ENCODE measurements at places on chromosomes 5 and 9.

- DNase-seq = no peak
- H3K27ac ChIP-seq = no peak overlapping the region
- H3K4me3 ChIP-seq = no peak overlapping the region
These were observed 320.9 kb downstream of the NTRK2 start for GRCh38 chr9:84990416-84990815.

- no peak overlapping the region for H3K4me3 ChIP-seq
- no peaks in the 10 kb centered on the region for H3K36me3 ChIP-seq
- peaks cover 65% of the 10 kb centered on the region for H3K27me3 ChIP-seq
- H3K4me1 ChIP-seq = peaks cover 9% of the 10 kb centered on the region
- no peak overlapping the region for H3K27ac ChIP-seq
These were observed 9.2 kb upstream of the GPRIN1 start for GRCh38 chr5:176619203-176619568.

DNA sequence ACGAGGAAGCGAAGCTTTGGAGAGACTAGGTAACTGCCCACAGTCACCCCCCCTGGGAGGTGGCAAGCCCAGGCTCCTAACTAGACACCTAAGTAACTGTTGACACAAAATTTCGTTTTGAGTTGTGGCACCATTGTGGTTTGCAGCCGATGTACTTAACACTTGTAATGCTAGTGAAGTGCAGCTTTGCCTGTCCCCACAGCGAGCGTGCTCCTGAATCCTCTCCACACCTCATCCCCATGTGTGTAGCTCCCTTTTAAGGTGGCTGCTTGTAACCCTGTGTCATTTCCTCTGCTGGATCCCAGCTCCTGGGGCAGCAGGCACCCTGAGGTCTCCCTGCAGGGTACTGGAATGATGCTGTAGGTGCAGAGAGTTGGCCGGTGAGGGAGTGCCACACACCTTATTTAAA is 114.9 kb downstream of the TRIO start:
- H3K4me3 ChIP-seq = no peak overlapping the region
- no peak overlapping the region for H3K27ac ChIP-seq
- DNase-seq = no peak

- no peaks in the 10 kb centered on the region for H3K36me3 ChIP-seq
- peaks cover 10% of the 10 kb centered on the region for H3K27me3 ChIP-seq
- no peaks in the 10 kb centered on the region for H3K4me1 ChIP-seq
- no peak for DNase-seq
- H3K4me3 ChIP-seq = no peak overlapping the region
These were observed 54.7 kb upstream of the PRLR start for GRCh38 chr5:35285011-35285410.

- no peaks in the 10 kb centered on the region for H3K36me3 ChIP-seq
- no peak overlapping the region for H3K27ac ChIP-seq
- no peak overlapping the region for H3K4me3 ChIP-seq
- H3K27me3 ChIP-seq = no peaks in the 10 kb centered on the region
- H3K4me1 ChIP-seq = no peaks in the 10 kb centered on the region
- no peak for DNase-seq
These were observed 1711.9 kb upstream of the CDH9 start for GRCh38 chr5:28750251-28750650.

- H3K4me3 ChIP-seq = no peak overlapping the region
These were observed 75.4 kb upstream of the CDKN2B start for GRCh38 chr9:22084336-22085035.

DNA sequence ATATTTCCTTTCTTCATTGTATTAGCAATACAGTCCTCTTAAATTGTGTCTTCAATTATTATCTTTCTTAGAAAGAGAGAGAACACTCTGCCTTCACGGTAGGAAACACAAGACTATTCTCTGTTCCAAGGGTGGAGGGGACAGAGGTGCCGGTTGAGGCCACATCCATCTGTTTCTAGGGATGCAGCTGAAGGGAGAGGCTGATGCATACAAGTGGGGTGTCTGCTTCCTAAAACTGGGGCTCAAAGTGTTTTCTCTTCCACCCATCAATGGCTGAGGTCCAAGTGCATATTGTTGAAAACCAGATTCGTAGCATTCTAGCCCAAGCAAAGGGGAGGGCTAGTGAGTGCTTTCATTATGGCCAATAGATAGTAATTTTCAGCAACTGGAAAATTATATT is 9.5 kb downstream of the IRX2 start:
- no peak overlapping the region for H3K4me3 ChIP-seq
- H3K4me1 ChIP-seq = no peaks in the 10 kb centered on the region
- H3K27ac ChIP-seq = no peak overlapping the region
- H3K36me3 ChIP-seq = no peaks in the 10 kb centered on the region
- peaks cover 74% of the 10 kb centered on the region for H3K27me3 ChIP-seq

DNA sequence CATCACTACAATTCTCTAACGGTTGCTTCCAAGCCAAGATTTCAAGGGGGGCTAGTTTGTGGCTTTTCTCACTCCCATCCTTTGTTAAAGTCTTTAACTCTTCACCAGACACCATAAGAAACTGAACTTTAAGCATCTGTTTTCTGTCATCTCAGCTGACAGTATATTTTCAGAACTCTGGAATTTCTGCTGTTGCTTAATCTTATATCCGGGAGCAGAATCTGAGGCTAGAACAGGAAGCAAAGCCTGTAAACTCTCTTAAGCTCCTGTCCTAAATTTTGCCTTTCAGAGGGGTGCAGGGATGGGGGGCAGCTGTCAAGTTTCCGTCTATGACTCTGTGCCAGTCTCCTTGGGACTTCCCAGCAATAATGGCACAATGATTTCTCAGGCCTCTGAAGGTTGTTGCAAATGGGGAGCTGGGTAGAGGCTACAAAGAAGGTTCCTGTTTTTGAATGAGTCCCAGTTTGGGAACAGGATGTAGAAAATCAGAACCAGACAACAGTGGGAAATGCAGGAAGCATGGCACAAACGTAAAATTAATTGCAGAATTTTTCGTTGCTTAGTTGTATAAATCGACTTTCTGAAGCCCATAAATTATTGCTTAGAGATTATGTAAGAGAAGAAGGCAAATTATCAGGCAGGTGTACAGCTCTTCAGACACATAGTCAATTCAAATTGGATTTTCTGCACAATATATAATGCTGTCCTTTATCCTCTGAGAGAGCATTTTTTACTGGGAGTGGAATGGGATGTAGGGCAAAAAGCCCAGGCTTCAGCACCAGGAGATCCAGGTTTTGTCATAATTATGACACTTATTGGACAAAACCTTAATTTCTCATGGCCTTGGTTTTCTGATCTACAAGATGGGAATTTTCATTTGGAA is 430.9 kb downstream of the DMAC1 start:
- peaks cover 4% of the 10 kb centered on the region for H3K27me3 ChIP-seq
- no peak for DNase-seq
- H3K4me3 ChIP-seq = no peak overlapping the region
- H3K36me3 ChIP-seq = no peaks in the 10 kb centered on the region

GRCh38 chr9:133403766-133404453 is 13.9 kb downstream of the REXO4 start:
- H3K27ac ChIP-seq = no peak overlapping the region
- H3K27me3 ChIP-seq = no peaks in the 10 kb centered on the region
- no peak overlapping the region for H3K4me3 ChIP-seq
- H3K36me3 ChIP-seq = peaks cover 18% of the 10 kb centered on the region

DNA sequence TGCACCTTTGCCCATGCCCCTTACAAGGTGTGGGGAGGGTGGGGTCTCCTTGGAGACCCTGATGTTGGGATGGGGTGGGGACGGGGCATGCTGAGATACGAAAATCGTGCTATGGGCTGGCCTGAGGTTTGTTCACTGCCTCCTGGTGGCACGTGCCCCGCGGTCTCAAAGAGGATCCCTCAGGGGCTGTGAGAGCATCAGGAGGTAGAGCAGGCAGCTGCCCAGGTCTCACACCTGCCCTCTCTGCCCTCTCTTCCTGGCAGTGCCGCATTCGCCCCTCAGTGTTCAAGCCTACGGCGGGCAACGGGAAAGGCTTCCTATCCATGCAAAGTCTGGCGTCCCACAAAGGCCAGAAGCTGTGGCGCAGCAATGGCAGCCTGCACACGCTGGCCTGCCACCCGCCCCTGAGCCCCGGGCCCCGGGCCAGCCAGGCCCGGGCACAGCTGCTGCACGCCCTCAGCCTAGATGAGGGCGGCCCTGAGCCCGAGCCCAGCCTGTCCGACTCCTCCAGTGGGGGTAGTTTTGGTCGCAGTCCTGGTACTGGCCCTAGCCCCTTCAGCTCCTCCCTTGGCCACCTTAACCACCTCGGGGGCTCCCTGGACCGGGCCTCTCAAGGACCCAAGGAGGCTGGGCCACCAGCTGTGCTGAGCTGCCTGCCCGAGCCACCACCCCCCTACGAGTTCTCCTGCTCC is 6.7 kb downstream of the N4BP3 start:
- H3K27ac ChIP-seq = no peak overlapping the region
- peaks cover 31% of the 10 kb centered on the region for H3K4me1 ChIP-seq
- DNase-seq = no peak
- H3K27me3 ChIP-seq = peaks cover 8% of the 10 kb centered on the region

GRCh38 chr5:145887976-145888574 is 15.3 kb upstream of the GRXCR2 start:
- H3K27me3 ChIP-seq = peaks cover 4% of the 10 kb centered on the region
- DNase-seq = no peak
- H3K27ac ChIP-seq = no peak overlapping the region
- H3K4me1 ChIP-seq = no peaks in the 10 kb centered on the region
- no peaks in the 10 kb centered on the region for H3K36me3 ChIP-seq
